ENCODE measurements at places on chromosomes 12 and 14.

GRCh38 chr14:33287189-33287588, 348.5 kb downstream of the NPAS3 start:
- DNase-seq, result no peak

DNA sequence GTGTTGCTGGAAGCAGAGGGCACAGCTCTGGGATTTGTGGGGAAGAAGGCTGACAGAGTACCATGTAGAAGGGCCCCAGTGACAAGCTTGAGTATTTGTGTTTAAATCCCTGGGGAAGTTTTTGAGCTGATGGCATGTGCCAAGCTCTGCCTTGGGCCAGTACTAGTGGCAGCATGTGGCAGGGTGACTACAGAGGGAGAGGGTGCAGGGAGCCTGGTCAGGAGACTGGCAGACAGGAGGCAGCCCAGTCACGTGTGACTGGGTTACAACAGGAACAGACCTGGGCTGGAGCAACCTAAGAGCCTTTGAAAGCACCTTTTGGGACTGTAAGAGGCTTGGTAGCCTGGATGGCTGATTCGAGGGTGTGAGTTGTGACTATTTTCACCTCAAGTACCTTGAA, 112.1 kb downstream of the TSPAN9 start:
- no peak for DNase-seq

DNA sequence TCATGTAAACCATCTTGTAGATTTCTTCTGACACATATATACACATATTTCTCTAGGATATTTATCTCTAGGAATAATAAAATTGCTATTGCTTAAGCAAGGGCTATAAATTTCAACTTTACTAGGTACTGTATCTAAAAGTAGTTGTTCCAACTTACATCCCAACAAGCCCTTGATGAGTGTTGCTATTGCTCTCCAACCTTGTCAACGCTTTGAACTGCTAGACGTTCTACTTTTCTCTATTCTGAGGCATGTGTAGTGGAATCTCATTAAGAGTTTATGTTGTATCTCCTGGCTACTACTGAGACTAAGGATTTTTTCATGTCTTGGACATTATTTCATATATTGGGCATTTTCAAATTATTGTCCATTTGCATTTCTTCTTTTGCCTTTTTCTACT, 321.5 kb upstream of the SOX5 start:
- no peak for DNase-seq

GRCh38 chr12:57724003-57724935, 14.3 kb downstream of the AGAP2 start:
- DNase-seq, result peak; percentile 13

DNA sequence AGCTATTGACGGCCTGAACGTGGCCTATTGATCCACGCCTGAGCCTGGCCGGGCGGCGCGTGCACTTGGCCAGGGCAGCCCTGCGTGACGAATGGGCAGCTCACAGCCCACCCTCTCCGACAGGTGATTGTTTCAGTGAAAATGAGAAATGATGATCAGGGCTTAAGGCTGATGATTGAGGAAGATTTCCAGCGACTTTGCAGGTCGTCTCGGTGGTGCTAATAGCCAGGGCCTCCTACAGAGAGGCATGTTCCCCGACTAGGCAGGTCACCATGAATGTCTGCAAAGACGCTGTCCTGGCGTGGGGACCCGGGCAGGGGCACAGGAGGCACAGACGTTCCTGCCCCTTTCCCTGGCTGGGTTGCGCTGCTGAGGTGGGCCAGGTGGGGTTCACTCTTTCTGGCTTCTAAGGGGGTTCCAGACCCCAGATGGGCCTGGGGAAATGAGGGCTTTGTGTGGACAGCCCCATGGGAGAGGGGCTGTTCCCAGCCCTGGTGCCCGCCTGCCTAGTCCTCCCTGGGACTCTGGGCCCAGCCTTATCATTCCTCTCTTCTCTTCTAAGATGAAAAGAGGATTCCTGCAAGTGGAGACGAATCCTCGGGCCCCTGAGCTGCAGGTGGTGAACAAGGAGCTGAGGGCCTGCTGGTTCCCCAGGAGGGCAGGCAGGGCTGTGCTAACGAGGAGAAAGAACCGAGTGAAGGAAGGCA, 157.4 kb downstream of the KIF26A start:
- DNase-seq, result no peak

GRCh38 chr12:82523996-82524395, 162.7 kb upstream of the TMTC2 start:
- DNase-seq, result no peak

DNA sequence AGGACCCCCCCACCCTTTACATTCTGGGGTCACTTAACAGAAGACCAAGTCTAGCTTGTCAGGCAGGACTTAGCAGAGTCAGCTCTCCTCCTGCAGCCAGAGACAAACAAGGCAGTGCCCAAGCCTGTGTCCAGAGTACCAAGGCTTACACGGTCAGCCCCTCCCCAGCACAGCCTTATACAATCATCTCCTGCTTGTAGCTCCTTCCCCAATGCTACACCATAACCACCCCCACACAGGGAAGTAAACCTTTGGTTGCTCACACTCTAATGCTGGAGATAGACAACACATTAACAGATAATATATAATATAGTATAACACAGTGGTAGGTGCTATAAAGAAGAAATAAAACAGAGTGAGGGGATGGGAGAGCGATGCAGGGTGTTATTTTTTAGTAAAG, 175.4 kb upstream of the PWP1 start:
- DNase-seq, result no peak

DNA sequence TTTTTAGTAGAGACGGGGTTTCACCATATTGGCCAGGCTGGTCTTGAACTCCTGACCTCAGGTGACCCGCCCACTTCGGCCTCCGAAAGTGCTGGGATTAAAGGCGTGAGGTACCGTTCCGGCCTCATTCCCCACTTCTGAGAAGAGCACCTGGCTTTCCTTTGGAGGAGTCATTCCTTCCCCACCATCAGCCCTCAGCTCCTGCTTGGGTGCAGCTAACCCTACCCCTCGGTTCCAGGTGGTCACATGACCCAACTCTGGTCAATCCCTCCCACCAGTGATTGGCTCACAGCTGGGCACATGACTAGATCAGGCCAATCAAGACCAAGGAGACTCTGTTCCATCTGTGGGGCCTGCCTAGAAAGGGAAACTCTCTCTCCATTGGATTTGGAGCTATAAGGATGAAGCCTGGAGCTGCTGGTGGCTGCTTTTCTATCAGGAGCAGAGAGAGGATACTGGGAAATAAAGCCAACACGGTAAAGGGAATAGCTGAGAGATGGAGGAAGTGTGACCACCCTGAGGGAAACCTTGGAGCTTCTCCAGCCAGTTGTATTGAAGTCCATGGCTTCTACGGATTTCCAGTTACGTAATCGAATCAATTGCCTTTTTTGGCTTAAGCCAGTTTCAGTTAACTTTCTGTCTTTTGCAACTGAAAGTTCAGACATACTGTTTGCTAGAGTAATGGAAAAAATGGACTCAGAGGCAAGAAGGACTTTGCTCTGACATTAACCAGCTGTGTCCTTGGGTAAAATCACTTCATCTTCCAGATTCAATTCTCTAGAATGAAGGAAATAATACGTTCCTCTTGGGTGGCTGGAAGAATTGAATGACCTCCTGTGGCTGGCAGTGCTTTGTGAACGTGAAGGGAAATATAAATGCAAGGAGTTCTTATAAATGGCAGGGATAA, 19.7 kb upstream of the IFT81 start:
- DNase-seq, result no peak

- no peak for DNase-seq
Measured at GRCh38 chr14:63457498-63457897, 85.7 kb downstream of the PPP2R5E start.

- no peak for DNase-seq
Measured at GRCh38 chr12:49507139-49507538, 31.7 kb upstream of the KCNH3 start.

DNA sequence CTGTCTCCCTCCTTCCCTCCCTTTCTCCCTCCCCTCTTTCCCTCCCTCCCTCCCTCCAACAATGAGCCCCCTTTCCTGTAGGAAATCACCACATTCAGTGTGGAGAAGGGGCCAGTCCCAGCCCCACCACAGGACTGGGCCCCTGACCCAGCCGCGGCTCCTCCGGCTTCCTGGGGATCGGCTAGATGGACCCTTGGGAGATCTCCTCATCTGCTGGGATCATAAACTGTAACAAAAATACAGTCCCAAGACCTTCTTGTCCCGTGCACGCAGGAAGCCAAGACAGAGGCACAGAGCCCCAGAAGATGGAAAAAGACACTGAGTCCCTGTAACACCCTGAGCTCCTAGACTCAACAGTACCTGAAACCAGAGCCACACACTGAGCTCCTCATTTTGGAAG, 23.9 kb downstream of the DIO3 start:
- no peak for DNase-seq

All from breast epithelium (tissue), 4 donors.